ENCODE measurements at places on chromosomes 5 and 9.

DNA sequence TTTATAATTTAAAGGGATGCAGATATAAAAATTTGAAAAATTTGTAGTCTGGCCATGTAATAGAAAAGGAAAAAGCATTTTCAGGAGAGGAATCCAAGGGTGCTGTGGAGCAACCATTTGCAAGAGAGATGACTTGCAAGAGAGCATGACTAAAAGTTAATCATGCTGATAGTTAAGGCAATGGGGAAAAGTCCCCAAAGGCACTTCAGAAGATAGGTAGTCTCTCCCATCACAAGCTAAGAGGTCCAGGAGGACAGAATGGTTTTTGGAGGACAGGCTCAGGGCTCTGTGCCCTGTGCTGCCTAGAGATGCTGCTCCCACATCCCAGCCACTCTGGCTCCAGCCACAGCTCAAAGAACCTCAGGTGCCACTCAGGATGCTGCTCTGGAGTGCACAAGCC is 38.8 kb downstream of the DNAJB5 start:
- no peak for DNase-seq

DNA sequence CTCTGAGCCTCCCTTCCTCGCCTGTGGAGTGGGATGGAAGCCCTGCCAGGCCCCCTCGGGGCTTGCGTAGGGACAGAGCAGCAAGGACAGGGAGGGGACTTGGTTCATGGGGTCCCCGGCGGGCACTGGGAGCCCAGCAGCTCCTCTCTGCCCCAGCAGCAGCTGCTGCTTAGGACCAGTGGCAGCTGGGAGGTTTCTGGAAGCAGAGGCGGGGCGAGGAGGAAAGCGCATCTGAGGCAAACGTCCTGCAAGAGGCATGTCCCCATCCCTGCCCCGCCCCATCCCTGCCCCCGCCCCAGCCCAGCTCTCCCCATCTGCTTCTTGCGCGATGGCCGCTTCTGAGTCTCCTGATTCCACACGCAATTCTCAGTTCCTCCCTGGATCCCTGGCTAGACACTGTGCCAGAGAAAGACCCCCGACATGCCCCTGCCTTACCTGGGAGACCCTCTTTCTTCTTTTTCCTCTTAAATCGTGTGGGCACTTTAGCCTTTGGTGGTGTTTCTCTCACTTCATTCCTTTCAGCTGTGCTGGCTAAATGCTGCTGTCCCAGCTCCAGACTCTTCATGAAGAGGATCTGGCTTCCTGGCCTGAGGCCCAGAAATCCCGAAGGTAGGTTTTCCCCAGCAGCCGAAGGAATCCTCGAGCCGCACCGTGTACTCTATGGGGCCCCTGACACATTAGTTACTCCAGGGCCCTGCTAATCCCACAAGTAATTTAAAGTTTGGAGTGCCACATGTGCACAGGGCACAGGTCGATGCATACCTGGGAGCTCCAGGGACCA is 4.4 kb upstream of the OR2S2 start:
- DNase-seq = no peak

- no peak for DNase-seq
Measured at GRCh38 chr9:10095208-10095607, 517.6 kb downstream of the PTPRD start.

GRCh38 chr9:34519321-34520020 is 3.3 kb downstream of the ENHO start:
- DNase-seq = no peak

DNA sequence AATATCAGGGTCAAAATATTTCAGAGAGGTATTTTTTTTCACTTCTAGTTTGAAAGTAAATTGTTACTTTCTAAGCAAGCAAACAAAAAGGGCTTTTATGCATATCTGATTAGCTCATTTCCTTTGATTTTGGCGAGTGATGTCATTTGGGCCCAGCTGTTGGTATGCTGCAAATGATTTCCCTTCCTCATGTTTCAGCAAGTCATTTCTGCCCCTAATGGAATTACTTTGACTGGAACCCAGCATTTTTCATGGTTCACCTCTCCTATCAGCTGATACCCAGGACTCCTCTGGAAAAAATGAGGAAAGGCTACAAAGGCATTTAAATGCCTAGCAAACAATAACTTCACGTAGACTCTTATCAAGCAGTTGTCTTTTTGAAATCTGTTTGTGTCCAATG is 500.6 kb downstream of the EBF1 start:
- DNase-seq = no peak

DNA sequence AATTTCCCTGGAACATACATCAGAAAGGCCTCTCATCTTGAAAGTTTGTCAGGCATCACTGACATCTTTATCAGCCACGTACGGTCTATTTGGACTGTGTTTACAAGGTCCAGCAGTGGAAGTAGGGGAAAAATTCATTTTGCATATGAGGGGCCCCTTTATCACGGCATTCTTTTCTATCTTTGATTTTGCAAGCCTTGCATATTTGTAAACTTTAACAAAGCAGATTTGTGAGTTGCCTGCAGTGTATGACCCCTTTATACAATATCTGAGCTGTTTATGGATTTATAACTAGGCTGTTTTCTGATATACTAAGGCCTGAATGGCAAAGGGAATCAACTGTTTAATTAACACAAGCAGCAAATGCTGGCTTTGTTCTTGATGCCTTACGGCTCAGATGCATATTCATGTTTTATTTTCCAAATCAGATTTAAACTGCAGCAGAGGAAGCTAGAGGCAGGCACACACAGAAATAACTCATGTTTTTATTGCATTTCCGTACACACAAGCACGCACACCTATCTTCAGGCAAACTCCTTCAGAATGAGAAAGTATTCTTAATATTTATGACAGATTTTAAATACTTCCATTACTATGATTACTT is 61.1 kb downstream of the CD180 start:
- no peak for DNase-seq

DNA sequence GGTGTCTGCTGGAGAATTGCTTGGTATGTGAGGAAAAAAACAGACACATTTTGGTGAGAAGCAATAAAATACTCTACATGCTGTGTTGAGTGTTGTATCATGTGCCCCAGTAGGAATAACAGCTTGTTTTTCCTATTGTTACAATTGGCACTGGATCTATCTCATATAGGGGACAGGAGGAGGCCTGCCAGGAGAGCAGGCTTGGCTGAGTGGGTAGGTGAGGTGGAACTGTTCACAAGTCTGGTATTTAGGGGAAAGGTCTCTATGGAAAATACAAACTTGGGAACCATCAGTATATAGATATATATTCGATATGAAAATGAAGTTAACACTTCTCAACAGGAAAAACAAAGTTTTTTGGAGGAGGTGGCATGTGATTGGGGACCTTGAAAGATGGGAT is 9.5 kb upstream of the SH3TC2 start:
- DNase-seq = no peak

GRCh38 chr9:134959126-134959970 is 41.6 kb upstream of the FCN1 start:
- DNase-seq = no peak

GRCh38 chr5:168976311-168976970 is 324.5 kb downstream of the SLIT3 start:
- no peak for DNase-seq

DNA sequence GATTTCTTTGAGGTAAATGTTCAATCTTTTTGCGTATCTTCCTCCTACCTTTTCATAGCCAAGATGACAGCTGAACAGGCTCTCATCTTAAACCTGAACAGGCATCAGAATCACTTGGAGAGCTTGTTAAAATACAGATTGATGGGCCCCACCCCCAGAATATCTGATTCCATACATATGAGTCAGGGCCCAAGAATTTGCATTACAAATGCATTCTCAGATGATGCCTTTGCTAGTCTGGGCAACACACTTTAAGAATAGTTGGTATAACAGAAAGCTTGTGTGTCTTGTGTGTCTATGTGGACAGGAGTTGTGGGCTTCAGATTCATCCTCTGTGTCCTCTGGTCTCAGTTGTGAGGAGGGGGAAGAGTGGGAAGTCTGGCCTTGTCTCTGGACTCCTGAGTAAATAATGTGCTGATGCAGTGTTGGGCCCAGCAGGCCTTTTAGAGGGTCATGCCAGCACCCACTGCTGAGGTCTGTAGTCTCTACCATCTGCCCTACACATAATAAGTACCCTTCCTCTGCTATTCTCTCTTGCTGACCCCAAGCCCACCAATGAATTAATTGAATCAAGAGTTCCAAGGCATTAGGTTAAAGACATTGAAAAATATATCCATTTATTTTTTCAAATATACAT is 43.1 kb downstream of the PTCD2 start:
- no peak for DNase-seq

All from effector memory CD4-positive, alpha-beta T cell (primary cell).